ENCODE measurements at places on chromosomes 4 and X.
A peak's percentile ranks its signal among the peaks of the same experiment; 100 is the strongest.

DNA sequence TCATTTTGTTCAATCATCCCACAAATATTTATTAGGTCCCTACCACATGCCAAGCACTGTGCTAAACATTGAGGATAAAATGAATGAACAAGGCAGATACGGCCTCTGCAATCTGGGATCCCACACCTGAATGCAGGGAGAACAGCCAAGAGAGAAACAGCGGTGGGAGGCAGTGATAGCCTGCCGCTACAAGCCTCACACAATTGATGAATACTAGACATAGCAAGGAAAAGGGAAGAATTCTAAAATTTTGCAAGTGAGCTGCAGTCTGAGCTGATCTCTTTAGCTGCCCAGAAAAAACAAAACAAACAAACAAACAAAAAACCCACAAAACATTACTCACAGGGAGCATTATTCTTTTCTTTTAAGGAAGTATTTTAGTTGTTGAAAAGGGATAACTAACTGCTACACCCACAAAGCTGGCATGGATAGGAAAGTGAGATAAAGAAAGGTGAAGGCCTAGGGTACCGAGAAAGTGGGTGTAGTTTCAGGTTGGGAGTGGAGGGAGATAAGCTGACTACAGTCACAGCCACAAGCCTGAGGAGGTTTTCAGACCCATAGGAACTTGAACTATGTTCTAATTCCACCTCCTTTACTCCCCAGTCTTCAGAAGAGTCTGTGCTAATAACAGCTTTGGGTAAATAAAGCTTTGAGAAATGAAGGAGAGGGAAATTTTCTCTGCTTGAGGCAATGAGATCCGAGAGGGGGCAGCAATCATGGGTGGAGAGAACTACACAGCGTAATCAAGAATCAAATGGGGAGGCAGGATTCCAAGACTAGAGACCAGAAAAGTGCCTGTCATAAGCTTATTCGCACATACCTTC, 85.4 kb downstream of the SH3RF1 start:
- no peak for DNase-seq

DNA sequence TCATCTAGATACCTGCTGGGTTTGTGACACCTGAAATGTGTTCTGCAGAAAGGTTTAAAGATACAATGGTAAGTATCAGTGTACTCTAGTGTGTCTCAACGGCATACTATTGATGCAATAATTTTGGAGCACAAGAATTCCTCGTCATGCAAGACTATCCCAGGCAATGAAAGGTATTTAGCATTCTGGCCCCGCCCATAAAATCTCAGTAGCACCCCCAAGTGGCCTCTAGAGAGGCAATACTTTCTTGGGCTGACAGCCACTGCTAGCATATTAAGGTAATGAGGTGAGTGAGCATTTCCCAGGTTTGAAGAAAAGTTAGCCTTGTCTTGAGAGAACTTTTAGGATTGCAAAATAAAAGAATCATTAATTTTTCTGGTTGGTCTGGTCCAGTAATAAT, 24.0 kb downstream of the TAB3 start:
- no peak for DNase-seq

GRCh38 chrX:17298564-17298963, 76.4 kb upstream of the NHS start:
- no peak for DNase-seq

- DNase-seq, result peak; percentile 57
Measured at GRCh38 chrX:3638280-3638873, 75.1 kb downstream of the PRKX start.

GRCh38 chrX:47129157-47129898, 15.2 kb downstream of the NDUFB11 start:
- peak; percentile 81 for DNase-seq

GRCh38 chr4:120568731-120569130, 353.8 kb downstream of the PRDM5 start:
- no peak for DNase-seq

- DNase-seq, result no peak
Measured at GRCh38 chr4:88807499-88807898, 109.9 kb upstream of the NAP1L5 start.

DNA sequence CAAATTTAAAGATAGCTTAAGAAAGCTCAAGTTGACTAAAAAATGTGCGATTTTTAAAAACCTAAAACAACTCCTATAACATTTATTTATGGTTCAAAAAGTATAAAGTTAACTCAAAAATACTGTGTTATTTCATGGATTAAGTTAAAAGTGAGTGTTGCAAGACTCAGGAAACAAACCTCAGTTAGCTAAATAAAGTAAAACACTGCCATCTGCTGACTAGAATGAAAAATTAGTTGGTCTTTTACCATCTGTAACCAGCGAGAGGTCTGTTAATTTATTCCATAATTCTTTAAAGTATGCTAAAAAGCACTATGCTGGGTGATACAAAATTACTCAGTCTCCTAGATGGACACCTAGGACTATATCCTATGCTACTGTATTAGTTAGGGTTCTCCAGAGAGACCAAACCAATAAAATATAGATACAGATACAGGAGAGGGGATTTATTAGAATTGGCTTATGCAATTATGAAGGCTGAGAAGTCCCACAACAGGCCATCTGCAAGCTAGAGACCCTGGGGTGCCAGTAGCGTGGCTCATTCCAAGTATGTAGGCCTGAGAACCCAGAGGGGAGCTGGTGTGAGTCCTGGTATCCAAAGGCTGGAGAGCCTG, 4.9 kb upstream of the WDFY3 start:
- peak; percentile 24 for DNase-seq
